ENCODE measurements at places on chromosomes 7 and 10.
A peak's percentile ranks its signal among the peaks of the same experiment; 100 is the strongest.

DNA sequence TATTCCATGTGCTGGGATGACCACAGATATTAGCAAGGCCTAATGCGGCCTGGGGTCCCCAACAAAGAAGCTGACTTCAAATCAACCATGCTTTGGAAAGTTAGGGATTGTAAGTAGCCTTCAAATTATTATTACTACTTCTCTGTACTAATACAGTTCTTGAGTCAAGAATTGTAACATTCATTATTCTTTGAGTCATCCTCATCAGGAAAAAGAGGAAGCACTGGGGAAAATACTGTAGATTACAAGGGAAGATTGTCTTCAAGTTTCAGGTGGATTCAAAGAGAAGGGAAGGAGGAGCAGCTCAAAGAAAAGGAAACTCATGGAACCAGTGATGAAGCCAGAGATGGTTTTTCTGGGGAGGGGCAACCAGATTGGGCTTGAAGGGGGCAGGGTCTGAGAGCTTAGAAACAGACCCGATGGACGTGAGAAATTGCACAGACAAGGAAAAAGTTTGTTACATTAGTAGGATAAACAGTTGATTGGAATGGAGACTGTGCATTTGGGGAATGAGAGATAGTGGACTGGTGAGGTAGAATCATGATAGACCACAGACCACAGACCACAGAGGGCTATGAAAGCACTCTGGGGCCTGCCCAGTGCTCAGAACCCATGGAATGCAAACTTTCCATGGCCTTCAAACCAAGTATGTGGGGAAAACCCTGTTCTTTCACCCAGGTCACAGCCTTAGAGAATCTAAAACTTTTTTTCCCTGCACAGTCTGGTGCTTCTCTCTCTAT is 209.9 kb downstream of the ZNF365 start:
- DNase-seq, result no peak

GRCh38 chr10:23047201-23048050 is 48.0 kb upstream of the MSRB2 start:
- DNase-seq, result no peak

DNA sequence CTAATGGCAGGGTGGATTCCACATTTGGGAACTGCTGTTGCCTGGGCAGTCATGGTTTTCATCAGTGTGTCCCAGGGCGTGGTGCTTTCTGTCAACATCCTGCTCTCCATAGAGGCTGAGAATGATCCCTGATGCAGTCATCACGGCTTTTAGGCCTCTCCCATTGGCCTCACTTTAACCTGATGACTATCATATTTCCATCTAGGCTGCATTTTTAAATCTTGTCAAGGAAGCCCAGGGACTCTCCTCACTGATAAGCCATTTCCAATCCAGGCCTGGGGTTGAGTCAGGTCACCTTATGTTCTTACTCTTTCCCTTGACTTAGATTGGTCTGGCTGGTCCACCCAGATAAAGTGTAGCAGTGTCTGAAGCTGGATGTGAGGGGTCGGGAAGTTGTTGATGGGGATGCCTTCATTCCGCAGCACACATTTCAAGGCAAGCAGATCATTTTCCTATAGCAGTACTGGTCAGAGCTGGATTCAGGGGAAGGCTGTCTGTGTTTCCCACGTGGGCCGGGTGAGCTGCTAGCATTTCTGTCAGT is 177.0 kb downstream of the AUTS2 start:
- no peak for DNase-seq

DNA sequence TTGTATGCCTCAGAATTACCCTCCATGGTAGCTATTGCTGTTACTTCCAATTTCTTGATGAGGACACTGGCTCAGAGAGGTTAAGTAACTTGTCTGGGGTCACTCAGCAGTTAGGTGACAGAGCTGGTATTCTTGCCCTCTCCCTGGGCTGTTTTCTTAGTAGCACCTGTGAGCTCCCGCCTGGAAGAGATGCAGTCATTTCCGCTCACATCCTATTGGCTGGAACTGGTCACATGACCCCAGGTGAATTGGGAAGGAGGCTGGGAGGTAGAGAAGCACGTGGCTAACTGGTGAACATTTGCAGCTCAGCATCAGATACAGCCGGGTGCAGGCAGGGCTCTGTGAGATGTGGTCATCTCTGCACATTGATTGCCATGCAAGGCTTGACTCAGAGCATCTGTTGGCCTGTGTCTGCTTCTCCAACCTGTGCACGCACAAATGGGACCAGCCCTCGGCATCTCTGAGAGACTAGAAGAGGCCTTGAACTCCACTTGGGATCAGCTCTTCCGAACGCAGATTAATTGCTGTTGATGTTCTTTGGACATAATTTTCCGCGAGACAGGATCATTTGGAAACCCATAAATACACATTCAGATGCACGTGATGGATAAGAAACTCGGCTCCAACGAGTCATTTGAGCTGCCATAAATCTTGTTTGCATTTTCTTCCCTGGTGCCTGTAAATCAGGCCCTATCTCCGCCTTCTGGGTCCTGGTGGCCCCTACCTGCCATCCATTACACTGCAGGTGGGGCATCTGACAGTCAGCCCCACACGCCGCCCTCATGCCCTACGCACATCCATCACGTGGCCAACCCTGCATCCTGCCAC is 42.8 kb downstream of the MYL10 start:
- DNase-seq, result no peak

DNA sequence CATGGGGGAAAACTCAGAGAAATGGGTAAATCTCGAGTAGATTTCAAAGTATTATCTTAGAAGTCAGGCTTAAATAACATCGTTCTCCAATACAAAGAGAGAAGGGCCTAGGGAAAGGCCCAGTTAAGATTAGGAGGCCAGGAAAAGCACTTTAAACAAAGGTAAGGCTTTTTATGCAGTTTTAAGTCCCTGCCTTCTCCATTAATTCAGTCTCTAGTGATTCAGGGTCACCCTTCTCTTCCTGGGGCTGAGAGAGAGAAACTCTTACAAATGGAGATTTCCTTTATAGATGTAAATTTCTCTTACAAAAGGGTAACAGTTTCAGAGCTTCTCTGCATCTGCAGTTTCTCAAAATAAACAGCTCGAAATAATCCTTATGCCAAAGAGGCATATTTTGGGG is 179.3 kb downstream of the HECW1 start:
- DNase-seq, result no peak

DNA sequence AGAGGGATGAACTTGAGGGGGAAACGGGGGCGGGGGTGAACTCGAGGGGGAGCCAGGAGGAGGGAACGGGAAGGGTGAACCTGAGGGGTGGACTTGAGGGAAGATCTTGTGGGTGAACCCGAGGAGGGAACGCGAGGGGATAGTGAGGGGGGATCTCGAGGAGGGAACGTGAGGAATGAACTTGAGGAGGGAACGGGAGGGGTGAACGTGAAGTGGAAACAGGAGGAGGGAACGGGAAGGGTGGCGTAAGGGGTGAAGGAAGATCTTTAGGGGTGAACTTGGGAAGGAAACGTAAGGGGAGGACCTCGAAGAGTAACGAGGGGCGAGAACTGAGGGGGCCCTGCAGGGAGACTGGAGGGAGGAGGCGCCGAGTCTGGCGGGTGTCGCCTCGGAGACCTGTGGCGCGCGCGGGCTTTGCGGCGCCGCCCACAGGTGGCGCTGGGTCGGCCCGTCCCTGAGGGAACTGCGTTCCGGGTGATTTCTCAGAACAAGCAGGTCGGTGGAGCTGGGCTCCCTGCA is 651 bp downstream of the MYO3A start:
- DNase-seq, result no peak

GRCh38 chr10:77428691-77429395 is 208.8 kb downstream of the KCNMA1 start:
- DNase-seq, result no peak

GRCh38 chr7:106285855-106286492 is 1.2 kb upstream of the NAMPT start:
- no peak for DNase-seq

- DNase-seq, result no peak
Measured at GRCh38 chr7:113639221-113639620, 279.6 kb downstream of the PPP1R3A start.

DNA sequence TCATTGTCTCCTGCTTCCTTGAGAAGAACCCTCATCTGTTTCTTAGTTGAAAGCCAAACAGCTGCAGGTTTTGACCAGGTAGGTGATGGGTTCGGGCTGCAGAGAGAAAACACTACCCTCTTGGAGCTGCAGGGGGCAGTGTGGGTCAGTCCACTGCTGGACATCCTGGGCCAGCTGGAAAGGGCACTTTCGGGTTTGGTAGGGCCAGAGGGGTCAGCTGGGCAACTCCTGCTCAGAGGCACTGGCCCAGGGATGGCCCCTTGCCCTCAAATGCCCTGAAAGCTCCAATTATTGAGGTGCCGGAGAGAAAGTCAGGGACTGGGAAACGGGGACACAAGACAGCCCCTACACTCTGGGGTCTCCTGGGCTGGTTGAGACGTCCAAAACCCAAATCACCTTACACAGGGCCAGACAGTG is 90.7 kb downstream of the MKI67 start:
- DNase-seq, result no peak

- no peak for DNase-seq
Measured at GRCh38 chr7:152661479-152661878, 14.5 kb downstream of the XRCC2 start.

GRCh38 chr7:105003275-105003674 is 10.7 kb upstream of the KMT2E start:
- DNase-seq, result no peak

DNA sequence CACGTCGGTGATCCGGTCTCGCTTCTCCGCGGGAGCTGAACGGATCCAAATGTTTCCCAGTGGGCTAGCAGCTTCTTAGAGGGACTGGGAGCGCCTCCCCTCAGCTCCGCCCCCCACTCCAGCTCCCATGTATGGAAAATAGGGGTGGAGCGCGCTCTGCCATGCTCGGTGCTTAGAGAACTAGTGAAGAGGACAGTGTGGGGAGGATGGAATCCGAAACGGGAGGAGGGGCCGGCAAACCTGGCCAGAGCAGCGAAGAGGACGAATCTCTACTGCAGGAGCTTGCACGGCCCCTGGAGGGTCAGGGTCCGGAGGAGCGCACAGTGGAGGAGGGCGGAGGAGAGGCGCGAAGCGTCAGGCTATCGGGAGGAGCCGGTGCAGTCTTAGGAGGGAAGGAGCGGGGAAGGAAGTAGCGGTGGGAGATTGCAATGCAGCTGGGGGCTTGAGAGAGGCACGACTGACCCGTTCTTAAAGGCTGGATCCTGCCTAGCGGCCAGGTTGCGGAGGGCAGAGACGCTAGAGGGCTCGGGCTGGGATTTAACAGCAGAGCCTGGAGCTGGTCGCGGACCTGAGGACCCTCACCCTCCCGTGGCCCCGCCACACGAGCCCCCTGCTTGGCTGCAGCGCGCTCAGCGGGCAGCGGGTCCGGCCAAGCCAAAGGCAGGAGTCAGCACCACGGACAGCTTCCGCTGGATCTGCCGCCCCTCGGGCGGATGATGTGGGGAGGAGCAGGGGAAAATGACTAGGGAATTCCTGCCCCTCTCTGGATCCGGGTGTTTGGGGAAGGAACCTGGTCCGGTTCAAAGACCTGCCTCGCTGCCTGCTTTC is at the start of gene PRLHR:
TSS of gene PRLHR (minus strand) at position 51 of the 828 bp plus-strand sequence. CDS start 404 bp downstream, outside the sequence.
- DNase-seq, result no peak

DNA sequence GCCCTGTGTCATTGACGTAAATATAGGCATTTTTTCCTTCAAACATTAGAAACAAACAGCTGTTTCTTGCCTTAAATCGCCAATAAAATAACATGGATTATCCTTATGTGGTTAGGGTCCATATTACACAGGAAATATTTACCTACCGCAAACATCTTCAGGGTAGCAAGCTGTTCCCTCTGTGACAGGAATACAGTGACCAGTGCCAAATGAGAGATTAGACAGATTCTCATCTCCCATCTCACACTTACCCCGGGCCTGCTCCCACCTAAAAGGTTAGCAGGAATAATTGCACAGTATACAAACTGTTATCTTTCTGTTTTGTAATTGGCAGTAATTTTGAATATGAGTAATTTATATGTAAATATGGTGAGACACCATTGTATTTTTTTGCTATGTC is 16.5 kb downstream of the MKI67 start:
- no peak for DNase-seq

DNA sequence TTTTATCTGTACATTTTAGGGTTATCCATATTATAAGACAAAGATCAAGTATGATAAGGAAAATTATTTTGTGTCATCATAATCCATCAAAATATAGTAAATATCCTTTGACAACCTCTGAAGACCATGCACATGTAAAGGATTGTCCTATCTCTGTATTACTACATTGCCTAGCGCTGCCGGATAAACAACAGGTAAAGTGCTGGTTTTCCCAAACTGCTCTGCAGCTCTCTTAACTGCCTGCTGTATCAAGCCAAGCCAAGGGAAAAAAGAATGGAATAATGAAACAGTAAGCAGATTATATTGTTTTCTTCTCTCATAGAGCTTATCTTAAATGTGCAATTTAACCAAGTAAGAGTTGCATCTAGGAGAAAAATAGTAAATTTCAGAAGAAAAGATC is 70.8 kb downstream of the PTF1A start:
- no peak for DNase-seq

DNA sequence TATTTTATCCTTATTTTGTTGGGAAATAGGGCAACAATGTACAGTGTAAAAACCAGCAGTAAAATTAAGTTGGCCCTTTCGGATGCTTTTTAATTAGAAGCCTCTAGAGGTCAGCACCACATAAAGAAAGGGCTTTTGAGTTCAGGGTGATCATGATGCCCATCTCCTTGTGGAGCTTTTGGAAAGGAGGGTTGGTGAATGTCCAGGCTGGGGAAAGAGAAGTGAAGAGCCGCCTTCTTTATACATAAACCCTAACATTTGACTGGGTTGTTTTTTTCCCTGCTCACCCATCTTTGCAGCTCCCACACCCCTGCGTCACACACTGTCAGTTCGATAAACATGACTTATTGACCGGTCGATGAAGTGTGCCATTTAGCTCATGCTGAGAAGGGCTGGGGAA is 29.8 kb downstream of the MTURN start:
- peak; percentile 31 for DNase-seq

- no peak for DNase-seq
Measured at GRCh38 chr7:129652914-129653313, 41.4 kb downstream of the NRF1 start.

DNA sequence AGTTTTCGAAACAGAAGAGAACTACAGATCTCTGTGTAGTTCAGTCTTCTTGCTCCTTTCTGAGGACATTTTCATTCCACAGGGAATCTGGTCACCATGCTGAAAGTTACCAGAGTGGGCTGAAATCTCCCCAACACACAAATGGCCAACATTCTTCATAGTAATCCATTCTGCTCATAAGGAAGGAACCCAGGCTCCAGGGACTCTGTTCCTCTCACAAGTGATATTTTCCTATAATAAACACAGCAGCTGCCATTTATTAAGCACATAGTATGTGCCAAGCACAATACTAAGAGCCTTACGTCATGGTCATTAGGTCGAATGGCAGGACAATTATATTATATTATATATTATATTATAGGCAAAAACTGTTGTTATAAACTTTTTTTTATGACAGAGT is 109.8 kb downstream of the RAB11FIP2 start:
- no peak for DNase-seq

- no peak for DNase-seq
Measured at GRCh38 chr10:97254694-97255093, 37.7 kb downstream of the ARHGAP19 start.

DNA sequence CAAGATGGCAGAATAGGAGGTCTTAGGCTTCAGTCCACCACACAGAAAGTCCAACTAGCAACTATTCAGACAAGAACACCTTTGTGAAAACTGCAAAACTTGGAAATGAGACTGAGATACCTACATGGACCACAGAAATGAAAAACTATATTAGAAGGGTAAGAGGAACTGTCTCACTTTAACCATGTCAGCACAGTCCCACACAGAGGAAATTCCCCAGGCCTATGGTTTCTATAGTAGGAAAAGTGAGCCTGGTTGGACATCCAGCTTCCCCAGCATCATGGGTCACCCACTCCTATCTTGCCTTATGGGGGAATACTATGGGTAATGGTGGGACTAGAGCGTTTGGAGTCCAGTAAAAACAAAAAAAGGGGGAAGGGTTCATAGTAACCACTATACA is 38.8 kb upstream of the CDK6 start:
- DNase-seq, result no peak

Data from SHP77 treated with DMSO at 0.1 percent for 48 hours (cell line).